GM12878 (cell line): ENCODE measurements at places on chromosomes 5 and 9. TPM values are rescaled to one million over a fixed set of nuclear protein-coding genes. Genes with fewer than 3 reads are reported as not detected.

DNA sequence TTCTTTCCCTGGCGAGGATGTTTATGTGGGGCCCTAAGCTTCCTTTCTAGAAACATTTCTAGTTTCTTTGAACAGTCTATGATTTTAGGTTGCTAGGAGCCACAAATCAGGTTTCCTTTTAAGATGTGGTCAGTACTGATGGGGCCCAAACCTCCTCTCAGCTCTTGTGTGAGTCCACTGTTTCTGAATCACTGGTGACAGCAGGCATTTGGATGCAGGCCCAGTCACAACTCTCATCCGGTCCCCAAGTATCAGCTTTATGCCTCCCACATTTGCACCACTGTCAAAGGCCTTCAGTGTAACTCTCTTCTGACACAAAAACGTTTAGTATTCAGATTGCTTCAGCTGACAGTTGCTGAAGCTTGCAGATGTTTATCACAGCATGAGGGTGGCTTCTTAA lies 7.8 kb downstream of the DMRT2 start:
- DNase-seq = no peak

DNA sequence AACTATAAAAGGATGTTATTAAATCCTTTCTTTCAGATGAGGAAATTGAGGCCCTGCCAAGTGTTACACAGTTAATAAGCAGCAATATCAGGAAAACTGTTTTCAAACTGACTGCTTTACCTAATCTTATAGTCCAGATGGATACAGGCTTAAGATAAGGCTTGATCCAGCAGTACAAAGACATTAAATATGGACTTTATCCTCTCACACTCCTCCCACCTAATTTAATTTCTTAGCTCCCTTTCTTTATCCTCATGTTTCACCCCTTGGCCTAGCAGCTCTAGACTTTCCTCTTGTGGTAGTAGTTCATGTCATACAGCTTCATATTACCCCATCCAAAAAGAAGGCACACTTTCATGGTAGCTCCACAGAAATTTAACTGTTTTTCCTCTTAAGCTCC lies 164.5 kb downstream of the BAAT start:
- DNase-seq = no peak

DNA sequence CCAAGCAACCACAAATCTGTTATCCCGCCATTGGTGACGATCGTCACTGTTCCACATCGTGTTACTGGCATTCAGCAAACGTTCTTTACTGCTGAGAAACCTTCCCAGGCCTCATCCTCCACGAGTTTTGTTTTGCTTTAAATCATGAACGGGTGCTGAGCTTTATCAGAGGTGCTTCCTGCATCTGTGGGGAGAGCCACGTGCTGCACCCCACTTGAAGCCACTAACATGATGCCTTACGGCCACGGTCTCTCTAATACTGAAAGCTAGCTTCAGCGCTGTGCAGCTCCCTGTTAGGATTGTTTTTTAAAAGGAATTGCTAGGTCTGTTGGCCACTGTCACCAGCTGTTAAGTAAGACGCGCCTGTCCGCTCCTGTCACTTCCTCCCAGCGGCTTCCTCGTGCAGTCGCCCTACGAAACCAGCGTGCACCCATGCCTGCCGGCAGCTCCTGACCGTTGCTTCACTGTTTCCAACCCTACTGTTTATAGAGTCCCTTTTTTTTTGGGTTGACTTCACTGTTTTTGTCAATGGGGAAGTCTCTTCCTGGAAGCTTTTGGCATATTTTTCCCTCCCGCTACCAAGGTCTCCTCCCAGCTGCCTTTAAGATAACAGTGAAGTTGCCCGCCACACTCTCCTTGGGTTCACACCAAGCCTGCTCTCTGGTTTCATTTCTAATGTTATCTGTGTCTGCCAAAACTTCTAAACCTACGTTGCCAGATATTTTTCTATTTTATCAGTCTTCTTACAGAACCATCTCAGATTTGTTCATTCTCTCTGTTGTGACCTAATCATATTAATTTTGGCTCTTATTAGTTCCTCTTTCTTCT lies 20.3 kb downstream of the LPCAT1 start:
- no peak for DNase-seq

IRX1 gene
- not detected in 2 replicates for polyA plus RNA-seq

CNTNAP3B gene
- polyA plus RNA-seq = not detected in 2 replicates
